Muscle of arm (tissue), 14 donors: ENCODE measurements at places on chromosomes 6 and 20.

DNA sequence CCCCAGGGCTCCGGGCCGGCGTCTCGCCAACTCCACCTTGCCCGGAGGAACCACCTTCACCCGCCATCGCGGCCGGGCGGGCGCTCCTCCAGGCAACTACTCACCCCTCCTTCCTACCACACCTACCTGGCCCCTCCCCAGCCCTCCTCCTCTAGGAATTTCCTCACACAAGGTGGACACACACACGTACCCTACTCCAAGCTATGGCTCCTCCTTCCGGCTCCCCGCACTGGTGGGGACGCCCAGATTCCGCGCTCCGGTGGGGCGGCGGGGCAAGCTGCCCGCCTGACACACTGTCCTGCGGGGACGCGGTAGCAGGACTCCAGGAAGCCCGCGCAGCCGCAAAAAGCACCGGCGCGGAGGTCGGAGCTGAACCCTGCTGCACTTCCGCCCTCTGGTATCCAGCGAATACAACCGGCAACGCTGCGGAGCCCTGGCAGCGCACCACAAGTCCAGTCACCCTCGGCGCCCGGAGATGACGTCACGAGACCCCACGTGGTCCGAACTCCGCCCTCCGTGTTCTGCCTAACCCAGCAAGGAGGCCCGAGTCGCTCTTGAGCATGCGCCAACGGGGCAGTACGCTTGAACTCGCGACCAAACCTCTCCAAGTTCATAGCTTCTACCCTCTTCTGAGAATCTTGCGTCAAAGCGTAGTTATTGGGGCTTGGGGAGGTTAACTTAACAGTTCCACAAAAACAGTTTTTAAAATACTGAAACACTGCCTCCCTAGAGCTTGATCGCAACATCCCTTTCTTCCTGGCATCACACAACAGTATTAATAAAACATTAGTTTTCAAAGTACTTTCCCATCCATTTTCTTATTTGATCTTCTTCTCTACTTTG, at the start of gene ATG5:
TSS of gene ATG5 (minus strand) at position 425 of the 843 bp plus-strand sequence. CDS start 9,552 bp downstream, outside the sequence.
- DNase-seq, result peak; percentile 98

GRCh38 chr20:53291548-53291947, 302.1 kb downstream of the ZNF217 start:
- no peak for DNase-seq

- DNase-seq, result no peak
Observed at GRCh38 chr6:138811866-138812265, 16.0 kb downstream of the ECT2L start.

GRCh38 chr6:17971128-17972073, 16.0 kb downstream of the KIF13A start:
- DNase-seq, result no peak

DNA sequence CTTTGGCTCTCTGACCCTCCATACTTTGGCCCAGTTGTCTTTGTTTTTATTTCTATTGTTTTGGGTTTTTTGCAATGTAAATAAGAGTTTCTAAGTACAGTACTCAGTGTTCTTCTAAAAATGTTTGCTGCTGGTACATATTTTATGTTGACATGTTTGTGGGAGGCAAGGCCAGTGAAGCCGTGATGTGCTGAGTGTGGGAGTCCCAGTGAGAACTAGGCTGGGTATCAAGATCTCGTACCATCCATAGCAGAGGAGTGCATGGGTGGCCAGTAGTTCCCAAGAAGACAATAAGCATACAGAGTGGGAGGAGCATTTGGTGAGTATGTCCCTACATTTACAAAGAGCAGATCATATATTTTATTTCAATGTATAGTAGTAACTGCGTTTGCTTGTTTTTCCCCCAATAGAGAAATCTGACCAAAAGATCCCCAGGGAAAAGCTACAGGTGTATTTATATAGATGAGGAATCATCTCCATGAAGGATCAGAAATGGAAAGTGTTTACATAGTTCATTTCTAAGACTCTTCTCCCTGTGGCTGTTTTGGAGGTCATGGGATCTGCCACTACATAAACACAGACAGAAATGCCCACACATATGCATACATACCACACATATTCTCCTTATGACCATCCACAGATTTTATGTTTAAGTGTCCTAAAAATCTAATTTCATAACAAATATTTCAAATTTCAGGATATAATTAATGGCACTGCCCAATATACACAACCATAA, 285.9 kb downstream of the ALDH8A1 start:
- no peak for DNase-seq

DNA sequence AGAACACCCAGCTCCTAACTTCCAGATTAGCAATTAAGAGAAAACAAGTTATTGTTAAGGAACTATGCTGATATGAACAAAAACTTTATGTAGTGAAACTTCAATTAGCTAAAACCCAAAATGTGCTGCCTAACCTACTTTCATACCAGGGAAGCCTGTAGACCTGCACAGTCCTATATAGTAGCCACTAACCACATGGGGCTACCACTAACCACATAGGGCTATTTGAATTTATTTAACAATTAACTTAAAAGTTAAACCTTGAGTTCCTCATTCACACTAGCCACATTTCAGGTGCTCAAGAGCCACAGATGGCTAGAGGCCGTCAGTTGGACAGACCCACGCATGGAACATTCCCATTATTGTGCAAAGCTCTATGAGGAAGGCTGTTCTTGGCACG, 72.4 kb upstream of the LAMP5 start:
- DNase-seq, result no peak

DNA sequence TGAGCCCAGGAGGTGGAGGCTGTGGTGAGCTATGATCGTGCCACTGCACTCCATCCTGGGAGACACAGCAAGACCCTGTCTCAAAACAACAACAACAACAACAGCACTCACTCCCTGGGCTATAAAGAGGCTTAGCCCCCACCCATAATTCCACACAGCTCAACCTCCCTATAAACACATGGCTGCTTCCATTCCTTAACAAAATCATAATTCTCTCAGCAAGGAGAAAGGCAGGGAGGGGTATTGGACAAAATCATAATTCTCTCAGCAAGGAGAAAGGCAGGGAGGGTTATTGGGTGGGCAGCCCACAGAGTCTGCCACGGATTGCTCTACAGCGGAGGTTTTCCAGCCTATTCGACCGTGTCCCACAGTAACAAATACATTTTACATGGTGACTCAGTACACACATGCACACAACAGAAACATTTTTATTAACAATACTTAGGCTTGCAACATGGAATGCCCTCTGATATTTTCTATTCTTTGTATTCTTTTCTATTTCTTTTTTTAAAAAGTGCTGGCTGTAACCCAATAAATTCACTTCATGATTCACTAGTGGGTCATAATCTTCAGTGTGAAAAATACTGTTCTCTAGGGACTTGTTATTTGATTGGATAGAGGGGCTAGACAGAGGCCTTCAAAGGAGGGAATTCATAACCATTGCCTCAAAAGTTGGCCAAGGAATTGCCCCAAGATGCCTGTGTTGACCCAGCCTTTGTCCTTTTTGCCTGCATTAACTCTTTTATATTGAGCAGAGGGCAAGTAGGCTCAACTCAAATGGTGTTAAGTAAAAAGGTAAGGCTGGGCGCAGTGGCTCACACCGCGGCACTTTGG, 50.6 kb upstream of the ZMYND8 start:
- no peak for DNase-seq

DNA sequence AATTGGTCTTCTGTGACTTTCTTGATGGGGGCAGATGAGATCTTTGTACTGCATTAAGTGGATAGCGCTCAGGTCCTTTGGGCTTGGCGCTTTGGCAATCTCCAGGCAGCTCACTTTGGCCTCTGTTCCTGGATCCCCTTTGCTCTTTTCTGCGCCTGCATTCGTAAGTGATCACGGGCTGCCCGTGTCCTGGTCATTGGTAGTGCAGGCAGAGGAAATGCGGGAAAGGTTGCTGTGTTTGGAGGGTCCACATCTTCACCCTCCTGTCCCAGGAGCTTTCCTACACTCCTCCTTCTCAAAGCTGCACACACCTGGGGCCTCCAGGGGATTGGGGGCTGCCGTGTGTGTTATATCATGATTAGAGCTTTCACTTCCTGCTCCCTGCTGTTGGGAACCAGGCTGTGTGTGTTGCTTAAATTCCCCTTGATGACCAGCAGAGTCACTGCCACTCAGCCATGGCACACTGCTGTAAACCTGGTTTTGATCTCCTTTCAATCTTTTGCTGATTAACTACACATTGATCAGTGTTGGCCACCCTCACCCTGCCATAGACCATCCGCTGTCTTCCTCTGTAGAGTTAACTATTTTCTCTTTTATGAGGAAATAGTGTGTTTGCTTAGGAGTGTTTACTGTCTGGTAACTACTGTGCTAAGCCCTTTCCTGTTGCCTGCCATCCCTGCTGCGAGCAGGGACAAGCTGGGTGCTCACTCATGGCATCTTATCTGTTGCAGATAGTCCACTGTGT, 13.0 kb upstream of the SNHG17 start:
- DNase-seq, result no peak

- DNase-seq, result no peak
Observed at GRCh38 chr20:24289737-24290481, 179.5 kb upstream of the SYNDIG1 start.

- no peak for DNase-seq
Observed at GRCh38 chr6:23562554-23562953, 563.5 kb upstream of the NRSN1 start.

GRCh38 chr6:8494730-8495129, 59.4 kb upstream of the SLC35B3 start:
- DNase-seq, result no peak

GRCh38 chr20:63635431-63636141, 8.7 kb upstream of the GMEB2 start:
- no peak for DNase-seq

DNA sequence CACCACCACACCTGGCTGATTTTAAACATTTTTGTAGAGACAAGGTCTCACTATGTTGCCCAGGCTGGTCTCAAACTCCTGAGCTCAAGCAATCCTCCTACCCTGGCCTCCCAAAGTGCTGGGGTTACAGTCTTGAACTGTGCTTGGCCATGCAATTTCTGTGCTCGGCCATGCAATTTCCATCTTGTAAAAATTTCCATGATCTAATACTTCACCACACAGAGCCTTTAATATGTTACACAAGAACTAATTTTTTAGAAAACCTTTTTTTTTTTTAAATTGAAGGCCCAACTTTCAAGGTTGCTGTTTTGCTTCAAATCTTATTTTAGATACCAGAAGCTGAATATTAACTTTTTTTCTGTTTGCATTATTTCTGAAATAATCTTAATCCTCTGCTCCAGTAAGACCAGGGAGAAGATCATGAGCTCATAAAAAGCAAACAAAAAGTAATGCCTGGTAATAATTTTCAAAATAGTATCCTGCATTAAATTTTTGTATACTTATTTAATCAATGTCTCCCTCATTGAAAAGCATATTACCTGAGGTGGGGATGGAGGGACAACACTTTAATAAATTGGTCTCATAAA, 38.1 kb upstream of the ARMC2 start:
- DNase-seq, result no peak

GRCh38 chr20:10504608-10504993, 69.5 kb downstream of the SLX4IP start:
- DNase-seq, result peak; percentile 58

- no peak for DNase-seq
Observed at GRCh38 chr6:92559003-92559402, 860.4 kb downstream of the EPHA7 start.

DNA sequence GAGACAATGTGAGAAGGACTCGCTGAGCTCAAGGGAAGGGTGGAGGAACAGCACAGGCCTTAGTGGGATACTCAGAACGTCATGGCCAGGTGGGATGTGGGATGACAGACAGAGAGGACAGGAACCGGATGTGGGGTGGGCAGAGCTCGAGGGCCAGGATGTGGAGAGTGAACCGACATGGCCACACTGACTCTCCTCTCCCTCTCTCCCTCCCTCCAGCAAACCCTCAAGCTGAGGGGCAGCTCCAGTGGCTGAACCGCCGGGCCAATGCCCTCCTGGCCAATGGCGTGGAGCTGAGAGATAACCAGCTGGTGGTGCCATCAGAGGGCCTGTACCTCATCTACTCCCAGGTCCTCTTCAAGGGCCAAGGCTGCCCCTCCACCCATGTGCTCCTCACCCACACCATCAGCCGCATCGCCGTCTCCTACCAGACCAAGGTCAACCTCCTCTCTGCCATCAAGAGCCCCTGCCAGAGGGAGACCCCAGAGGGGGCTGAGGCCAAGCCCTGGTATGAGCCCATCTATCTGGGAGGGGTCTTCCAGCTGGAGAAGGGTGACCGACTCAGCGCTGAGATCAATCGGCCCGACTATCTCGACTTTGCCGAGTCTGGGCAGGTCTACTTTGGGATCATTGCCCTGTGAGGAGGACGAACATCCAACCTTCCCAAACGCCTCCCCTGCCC, 1.7 kb downstream of the TNF start:
- no peak for DNase-seq
